ENCODE measurements at places on chromosomes 2 and 18.
A peak's percentile ranks its signal among the peaks of the same experiment; 100 is the strongest.

DNA sequence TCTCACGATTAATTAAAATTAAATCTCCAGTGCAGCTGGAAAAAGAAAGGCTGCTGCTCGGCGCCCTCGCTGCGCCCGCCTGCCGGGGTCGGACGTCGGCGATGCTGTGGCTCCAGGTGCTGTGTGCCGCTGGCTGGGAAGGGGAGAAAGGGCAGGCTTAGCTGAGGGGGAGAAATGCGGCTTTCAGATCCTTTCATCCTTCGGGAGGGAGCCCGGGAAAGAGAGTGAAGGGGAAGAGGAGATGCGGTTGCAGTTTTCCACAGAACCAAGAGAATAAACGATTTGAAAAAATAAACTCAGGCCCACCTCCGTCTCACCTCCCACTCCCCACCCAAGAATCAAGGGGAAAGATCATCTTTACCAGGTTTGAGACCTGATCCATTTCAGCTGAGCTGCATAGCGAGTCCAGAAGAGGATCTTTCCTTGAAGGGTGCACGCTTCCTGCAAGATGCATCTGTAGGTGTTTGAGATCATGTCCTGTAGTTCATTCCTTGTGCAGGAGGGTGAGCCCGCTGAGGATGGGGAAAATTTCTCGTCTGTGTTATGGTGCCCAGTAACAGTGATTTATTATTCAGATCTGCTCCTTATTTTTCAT lies 495 bp downstream of the TMEM169 start:
- no peak for DNase-seq

DNA sequence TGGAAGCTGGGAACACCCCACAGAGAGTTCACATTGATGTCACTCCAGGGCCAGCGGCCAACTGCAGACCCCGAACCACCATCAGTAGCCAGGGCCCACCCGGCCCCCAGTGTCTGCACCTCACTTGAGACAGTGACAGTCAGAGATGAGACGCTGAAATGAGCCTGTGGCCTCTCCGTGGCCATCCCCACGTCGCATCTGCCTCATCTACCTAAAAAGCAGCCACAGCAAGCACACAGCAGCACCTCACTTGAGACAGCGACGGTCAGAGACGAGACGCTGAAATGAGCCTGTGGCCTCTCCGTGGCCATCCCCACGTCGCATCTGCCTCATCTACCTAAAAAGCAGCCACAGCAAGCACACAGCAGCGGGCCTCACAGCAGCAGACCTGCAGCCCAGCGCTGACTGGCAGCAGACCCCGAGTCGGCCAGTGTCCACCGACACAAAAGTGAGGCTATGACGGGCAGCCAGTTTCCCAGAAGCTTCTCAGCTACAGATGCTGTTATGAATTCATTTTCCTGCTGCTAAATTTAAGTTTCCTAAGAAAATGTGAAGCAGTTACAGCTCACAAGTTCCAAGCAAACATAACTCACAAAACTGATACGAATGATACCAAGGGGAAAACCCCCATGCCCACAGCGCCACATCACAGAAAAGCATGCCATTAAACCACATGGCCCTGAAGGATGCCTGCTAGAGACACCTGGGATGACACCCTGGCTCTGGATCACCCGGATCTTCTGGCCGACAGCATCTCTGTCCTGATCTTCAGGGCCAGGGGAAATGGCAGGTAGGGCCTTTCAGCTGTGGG lies 27.7 kb downstream of the SNORC start:
- DNase-seq = no peak

- DNase-seq = no peak
These were observed 1.3 kb downstream of the ATP5F1A start for GRCh38 chr18:46096651-46097300.

DNA sequence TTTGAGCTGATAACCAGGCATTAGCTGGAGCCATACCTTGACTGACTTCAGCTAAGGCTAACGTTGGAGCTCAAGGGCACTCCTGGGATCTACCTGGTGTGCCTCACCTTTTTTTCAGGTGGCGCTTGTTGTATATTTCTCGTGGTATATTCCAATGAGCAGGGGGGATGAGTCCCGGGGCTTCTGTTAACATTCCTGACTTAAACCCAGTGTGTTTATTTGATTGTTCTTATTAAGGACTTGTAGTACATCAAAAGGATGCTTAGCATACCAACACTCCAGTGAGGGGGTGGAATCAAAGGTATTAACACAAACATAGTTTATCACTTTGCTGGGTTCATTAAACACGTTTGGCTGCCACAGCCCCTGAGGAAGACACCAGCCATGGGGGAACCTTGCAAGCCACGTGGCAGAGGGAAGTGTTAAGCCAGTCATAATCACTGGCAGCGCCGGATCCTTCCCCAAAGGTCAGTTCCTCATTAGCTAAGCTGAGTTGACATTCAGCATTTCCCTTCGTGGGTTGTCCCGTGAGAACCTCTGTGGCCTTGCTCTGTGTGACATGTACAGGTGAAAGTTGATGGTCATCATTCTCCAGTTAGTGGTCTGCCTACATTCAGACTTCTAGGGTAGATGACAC lies 119.5 kb upstream of the MCFD2 start:
- DNase-seq = peak; percentile 86

GRCh38 chr18:10234912-10235660 lies 219.3 kb upstream of the APCDD1 start:
- peak; percentile 54 for DNase-seq
